Esophagus muscularis mucosa (tissue), 4 donors: ENCODE measurements at places on chromosomes 11 and 22. TPM values are rescaled to one million over a fixed set of nuclear protein-coding genes. Genes with fewer than 3 reads are reported as not detected.

PISD gene
- 40.1 TPM for total RNA-seq

WNT11 gene
- 10.1 TPM for total RNA-seq

FOLH1 gene
- 0.83 TPM for total RNA-seq

USP2 gene
- total RNA-seq, result 6.9 TPM

ELP4 gene
- 18.1 TPM for total RNA-seq

GRAP2 gene
- total RNA-seq, result 5.8 TPM

CHRM1 gene
- not detected for total RNA-seq

OR8J1 gene
- not detected for total RNA-seq

OR5B21 gene
- total RNA-seq, result not detected

- DNase-seq, result no peak
- H3K36me3 ChIP-seq, result no peaks in the 10 kb centered on the region
- H3K27me3 ChIP-seq, result no peaks in the 10 kb centered on the region
- no peak overlapping the region for H3K27ac ChIP-seq
- H3K4me3 ChIP-seq, result no peak overlapping the region
Observed at GRCh38 chr11:77967753-77968152, 26.7 kb downstream of the INTS4 start.

GRCh38 chr11:134542401-134543165 is 130.5 kb upstream of the B3GAT1 start:
- H3K27ac ChIP-seq, result no peak overlapping the region
- no peak overlapping the region for H3K4me3 ChIP-seq
- H3K27me3 ChIP-seq, result no peaks in the 10 kb centered on the region
- no peaks in the 10 kb centered on the region for H3K4me1 ChIP-seq
- H3K36me3 ChIP-seq, result no peaks in the 10 kb centered on the region

- no peak overlapping the region for H3K4me3 ChIP-seq
- no peaks in the 10 kb centered on the region for H3K4me1 ChIP-seq
- H3K27ac ChIP-seq, result no peak overlapping the region
- H3K27me3 ChIP-seq, result no peaks in the 10 kb centered on the region
- DNase-seq, result no peak
Observed at GRCh38 chr11:113393501-113393985, 6.0 kb downstream of the ANKK1 start.

GRCh38 chr11:31821235-31821764 is 10.2 kb upstream of the PAX6 start:
- H3K27me3 ChIP-seq, result peaks cover 99% of the 10 kb centered on the region
- no peak overlapping the region for H3K4me3 ChIP-seq
- H3K4me1 ChIP-seq, result peaks cover 48% of the 10 kb centered on the region

- no peaks in the 10 kb centered on the region for H3K36me3 ChIP-seq
- peak overlapping the region; percentile 79 for H3K27ac ChIP-seq
- peaks cover 98% of the 10 kb centered on the region for H3K4me1 ChIP-seq
Observed at GRCh38 chr11:35158701-35159510, 19.9 kb downstream of the CD44 start.

- H3K4me1 ChIP-seq, result no peaks in the 10 kb centered on the region
- H3K4me3 ChIP-seq, result no peak overlapping the region
- DNase-seq, result no peak
- H3K36me3 ChIP-seq, result peaks cover 87% of the 10 kb centered on the region
Observed at GRCh38 chr11:117384045-117384444, 56.4 kb downstream of the CEP164 start.

DNA sequence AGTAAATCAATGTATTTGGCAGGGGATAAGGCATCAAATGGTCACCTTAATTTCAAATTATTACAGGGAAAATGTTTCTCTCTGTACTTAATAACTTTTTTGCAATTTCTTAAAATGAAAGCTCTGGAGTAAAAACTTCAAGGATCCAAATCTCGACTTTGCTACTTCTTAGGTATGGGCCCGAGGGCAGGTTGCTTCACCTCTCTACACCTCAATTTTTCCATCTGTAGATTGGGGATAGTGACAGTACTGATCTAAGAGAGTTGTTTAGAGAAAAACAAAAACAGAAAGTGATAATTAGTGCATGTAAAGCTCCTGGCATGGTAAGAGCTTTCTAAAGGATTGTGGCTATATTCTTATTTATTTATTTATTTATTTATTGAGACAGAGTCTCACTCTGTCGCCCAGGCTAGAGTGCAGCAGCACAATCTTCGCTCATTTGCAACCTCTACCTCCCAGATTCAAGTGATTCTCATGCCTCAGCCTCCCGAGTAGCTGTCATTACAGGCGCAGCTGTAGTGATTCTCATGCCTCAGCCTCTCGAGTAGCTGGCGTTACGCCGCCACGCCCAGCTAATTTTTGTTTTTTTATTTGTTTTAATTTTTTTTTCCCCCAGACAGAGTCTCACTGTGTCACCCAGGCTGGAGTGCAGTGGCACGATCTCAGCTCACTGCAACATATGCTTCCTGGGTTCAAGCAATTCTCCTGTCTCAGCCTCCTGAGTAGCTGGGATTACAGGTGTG is 2.3 kb upstream of the TFIP11 start:
- no peak overlapping the region for H3K27ac ChIP-seq
- no peaks in the 10 kb centered on the region for H3K27me3 ChIP-seq
- no peak for DNase-seq
- H3K4me1 ChIP-seq, result peaks cover 26% of the 10 kb centered on the region
- no peak overlapping the region for H3K4me3 ChIP-seq
- peaks cover 5% of the 10 kb centered on the region for H3K36me3 ChIP-seq

- no peak overlapping the region for H3K4me3 ChIP-seq
- no peak overlapping the region for H3K27ac ChIP-seq
- H3K4me1 ChIP-seq, result no peaks in the 10 kb centered on the region
- DNase-seq, result no peak
- no peaks in the 10 kb centered on the region for H3K36me3 ChIP-seq
- no peaks in the 10 kb centered on the region for H3K27me3 ChIP-seq
Observed at GRCh38 chr11:118212781-118213191, 12.0 kb downstream of the JAML start.

DNA sequence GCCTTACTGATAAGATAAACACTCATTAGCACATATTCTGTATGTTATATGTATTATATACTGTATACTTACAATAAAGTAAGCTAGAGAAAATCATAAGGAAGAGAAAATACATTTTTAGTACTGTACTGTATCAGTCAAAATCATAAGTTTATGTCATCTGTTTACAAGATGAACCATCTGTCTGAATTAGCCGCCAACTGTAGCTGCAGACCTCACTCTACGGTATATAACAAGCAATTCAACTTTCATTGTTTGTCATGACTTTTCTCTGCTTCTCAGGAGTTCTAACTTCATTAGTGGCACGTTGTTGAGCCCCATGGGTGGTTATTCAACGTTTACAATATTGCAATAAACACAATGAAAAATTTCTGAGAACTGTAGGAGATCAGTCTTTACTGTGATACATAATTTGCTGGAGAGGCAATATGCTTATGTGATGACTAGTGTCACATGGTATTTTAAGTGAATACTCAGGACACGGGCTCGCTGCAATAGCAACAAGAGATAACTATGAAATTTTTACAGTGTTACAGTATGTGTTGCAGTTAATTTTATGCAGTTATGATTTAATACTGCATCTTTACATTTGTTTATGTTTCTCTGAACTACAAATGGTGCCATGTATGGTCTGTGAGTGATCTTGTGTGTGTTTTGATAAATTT is 132.2 kb upstream of the CTSC start:
- H3K27me3 ChIP-seq, result no peaks in the 10 kb centered on the region
- DNase-seq, result no peak
- H3K4me1 ChIP-seq, result no peaks in the 10 kb centered on the region
- H3K4me3 ChIP-seq, result no peak overlapping the region
- no peak overlapping the region for H3K27ac ChIP-seq

DNA sequence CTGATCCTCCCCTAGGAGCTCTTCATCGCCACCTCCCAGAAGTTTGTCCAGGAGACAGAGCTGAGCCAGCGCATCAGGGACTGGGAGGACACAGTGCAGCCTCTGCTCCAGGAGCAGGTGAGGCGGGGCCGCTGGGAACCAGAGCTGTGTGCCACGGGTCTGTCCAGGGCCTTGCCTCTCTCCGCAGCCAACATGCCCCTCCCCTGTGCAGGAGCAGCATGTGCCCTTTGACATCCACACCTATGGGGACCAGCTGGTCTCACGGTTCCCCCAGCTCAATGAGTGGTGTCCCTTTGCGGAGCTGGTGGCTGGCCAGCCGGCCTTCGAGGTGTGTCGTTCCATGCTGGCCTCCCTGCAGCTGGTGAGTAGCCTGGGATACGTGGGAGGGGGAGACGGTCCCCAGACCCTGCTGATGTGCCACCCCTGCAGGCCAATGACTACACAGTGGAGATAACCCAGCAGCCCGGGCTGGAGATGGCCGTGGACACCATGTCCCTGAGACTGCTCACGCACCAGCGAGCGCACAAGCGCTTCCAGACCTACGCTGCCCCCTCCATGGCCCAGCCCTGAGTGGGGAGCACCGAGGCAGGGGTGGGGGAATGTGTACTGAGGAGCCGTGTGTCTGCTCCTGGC is 2.5 kb downstream of the SCO2 start:
- DNase-seq, result no peak
- H3K27ac ChIP-seq, result no peak overlapping the region

DNA sequence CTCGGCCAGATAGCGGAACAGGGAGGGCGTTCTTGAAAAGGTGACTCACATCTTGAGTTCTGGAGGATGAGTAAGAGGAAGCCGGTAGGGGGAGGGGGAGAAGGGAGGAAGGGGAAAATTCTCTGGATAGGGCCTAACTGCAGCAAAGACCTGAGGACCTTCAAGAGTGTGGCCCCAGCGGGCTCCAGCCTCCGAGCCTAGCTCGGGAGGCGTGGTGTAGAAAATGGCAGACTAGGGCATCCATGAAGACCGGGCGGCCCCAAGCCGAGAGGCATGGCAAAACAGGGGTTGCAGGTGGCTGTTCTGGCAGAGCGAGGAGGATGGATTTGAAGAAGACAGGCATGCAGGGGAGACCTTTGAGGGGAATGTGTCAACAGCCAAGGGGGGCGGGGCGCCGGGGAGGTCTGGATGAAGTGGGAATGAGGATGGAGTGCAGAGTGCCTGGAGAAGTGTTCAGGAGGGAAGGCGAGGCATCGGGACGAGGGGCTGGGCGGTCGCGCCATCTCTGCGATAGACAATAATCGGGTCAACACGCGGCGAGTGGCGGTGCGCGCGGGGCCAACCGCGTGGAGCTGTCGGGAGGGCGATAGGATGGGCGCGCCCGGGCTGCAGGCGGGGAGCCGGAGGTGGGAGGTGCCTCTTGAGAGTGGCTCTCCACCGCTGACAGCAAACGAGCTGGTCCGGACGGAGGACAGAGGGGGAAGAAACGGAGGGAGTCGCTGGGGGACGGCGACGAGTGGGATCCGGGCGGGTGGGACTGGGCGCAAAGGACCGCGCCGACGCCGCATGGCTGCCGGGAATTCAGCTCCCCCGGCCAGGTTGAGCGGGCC is 40.0 kb upstream of the CREB3L1 start:
- H3K4me1 ChIP-seq, result peaks cover 25% of the 10 kb centered on the region
- peak overlapping the region; percentile 94 for H3K27ac ChIP-seq
- peak overlapping the region; percentile 63 for H3K4me3 ChIP-seq
- no peak for DNase-seq

DNA sequence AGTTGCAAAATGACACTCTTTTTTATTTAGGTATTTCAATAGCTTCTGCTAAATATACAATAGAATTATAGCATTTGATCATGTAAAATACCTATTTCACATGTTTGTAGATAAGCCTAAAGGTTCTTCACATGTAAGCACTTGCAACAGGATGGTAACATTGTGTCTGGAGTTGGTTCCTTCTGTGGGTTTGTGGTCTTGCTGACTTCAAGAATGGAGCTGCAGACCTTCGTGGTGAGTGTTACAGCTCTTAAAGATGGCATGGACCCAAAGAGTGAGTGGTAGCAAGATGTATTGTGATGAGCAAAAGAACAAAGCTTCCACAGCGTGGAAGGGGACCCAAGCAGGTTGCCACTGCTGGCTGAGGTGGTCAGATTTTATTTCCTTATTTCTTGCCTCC is 246.4 kb upstream of the PDGFD start:
- H3K4me3 ChIP-seq, result no peak overlapping the region
- no peaks in the 10 kb centered on the region for H3K4me1 ChIP-seq
- DNase-seq, result no peak
- H3K27ac ChIP-seq, result no peak overlapping the region
- no peaks in the 10 kb centered on the region for H3K27me3 ChIP-seq
- no peaks in the 10 kb centered on the region for H3K36me3 ChIP-seq

GRCh38 chr11:86176165-86176884 is 68.2 kb upstream of the EED start:
- DNase-seq, result no peak
- H3K27ac ChIP-seq, result no peak overlapping the region
- no peaks in the 10 kb centered on the region for H3K27me3 ChIP-seq
- no peak overlapping the region for H3K4me3 ChIP-seq

DNA sequence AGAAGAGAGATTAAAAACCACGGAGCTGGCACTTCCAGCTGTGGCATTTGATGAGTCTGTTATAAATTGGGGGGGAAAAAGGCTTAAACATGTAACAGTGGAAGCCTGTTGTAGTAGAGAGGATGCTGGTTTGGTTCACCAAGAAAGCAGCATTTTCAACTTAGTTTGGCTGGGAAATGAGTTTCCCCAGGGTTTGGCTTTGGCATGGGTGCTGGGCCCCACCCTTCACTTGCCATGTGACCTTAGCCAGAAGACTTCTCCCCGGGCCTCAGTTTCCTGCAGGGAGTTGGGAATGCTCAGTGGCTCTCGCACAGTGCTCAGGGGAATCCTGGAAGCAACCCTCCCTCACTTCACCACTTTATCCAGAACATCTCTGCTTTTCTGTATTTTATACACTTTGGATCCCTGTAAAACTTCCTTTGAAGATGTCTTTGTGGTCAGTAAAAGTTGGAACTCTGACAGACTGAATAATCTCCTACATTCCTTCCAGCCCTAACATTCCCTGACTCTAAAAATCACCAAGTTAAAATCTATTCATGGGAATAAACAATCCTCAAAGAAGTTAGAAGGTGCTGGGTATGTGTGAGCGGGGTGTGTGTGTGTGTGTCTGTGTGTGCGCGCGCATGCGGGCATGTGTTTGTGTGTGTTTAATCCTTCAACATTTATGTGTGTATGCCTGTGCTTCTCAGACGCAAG is 166.0 kb downstream of the TENM4 start:
- peaks cover 32% of the 10 kb centered on the region for H3K4me1 ChIP-seq
- no peaks in the 10 kb centered on the region for H3K27me3 ChIP-seq
- no peak overlapping the region for H3K4me3 ChIP-seq
- DNase-seq, result no peak

GRCh38 chr11:66242095-66242765 is 26.2 kb upstream of the RAB1B start:
- DNase-seq, result no peak
- no peak overlapping the region for H3K4me3 ChIP-seq
- no peaks in the 10 kb centered on the region for H3K4me1 ChIP-seq
- H3K27ac ChIP-seq, result no peak overlapping the region
- peaks cover 93% of the 10 kb centered on the region for H3K36me3 ChIP-seq
- H3K27me3 ChIP-seq, result no peaks in the 10 kb centered on the region
